Stimulated activated effector memory CD8-positive, alpha-beta T cell treated with anti-CD3 and anti-CD28 coated beads, Interleukin-12 subunit alpha, Interleukin-12 subunit beta, amount 100 ng/mL, for 72 hours (primary cell): ENCODE measurements at places on chromosomes 1 and 21.

- no peak for DNase-seq
These were observed 16.3 kb upstream of the MTARC1 start for GRCh38 chr1:220770245-220770913.

DNA sequence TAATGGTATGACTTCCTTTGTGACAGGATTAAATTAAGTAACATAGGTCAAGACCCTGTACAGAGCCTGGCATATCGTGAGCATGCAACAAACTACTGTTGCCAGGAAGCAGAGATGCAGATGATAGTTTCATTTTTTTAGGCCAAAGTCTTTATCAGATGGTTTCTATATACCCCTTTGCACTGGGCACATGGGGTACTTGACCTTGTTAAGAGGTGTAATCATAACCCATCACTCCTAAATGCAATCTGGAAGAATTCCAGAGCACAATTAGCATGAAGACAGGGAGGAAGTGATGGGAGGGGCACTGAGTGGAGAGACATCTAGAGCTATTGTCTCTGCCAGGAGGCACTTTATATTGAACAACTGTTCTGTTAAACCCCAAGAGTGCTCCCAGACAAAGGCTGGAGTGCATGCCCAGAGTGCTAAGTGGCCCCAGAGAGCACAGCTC lies 22.1 kb downstream of the ZBTB17 start:
- no peak for DNase-seq

DNA sequence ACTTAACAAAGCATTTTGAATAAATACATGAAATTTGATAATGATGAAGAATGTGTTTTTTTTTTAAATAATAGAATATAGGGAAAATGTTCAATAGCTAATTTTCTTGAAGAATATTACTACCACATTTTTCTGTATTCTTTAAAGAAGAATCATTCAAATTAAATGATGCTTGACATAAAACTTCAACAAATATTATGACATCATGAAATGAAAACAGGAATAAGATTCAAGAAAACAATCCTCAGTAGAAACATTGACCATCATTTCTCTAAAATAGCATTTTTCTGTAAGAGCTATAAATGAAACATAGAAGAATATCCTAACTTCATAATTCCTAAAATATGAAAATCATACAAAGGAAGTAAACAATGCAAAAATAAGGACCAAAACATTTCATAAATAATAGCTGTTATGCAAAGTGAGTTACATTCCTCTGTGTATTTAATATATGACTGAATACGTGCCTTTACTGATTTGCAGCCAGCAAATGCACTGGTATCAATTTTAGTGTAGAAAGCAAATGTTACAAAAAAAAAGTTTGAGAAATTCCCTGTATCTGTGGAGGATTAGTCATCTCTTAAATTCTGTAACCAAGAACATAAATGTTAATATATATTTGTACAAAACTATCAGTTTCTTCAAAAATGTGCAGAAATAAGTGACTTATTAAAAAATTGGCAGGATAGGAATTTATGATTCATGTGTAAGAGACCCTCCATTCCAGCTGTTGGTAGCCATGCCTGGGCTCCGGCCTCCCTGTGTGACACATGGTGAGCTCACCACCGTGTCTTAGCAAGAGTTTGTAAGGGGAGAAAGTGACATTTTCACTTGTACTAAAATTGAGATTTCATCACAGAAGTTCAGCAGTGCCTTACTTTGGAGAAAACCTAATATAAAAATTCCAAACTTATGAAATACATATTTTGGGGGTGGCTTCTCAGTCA lies 15.0 kb upstream of the PTPN14 start:
- DNase-seq, result no peak

DNA sequence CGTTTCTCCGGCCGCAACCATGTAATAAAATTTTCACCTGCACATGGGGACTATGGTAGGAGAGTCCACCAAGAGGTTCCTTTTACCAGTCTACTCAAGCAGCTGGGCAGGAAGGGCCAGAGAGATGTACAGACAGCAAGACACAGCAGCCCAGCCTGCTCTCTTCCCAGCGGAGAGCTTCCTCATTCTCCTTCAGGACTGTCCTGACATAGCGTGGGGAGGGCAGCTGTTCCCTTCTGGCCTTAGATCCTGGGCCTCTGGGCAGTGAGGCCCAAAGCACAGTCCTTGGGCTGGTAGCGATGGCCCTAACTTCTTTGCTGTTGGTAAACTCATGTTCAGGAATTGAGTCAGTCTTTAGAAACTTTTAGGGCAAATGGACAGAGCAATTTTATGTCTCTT lies 89.1 kb downstream of the BCAR3 start:
- no peak for DNase-seq

DNA sequence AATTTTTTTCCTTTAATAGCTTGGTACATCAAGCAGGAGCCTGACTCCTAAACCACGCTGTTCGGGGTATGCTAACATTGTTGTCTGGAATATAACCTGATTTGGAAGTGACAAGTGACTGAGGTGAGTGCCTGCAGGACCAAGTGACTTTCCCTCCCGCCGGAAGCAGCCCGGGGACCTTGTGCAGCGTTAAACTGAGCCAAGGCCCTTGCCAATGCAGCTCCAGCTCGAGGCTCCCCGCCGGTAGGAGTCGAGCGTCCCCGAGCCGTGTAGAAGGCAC lies 716 bp upstream of the MTARC1 start:
- DNase-seq, result no peak

GRCh38 chr1:47689894-47690293 lies 252.1 kb downstream of the FOXD2 start:
- no peak for DNase-seq
